ENCODE measurements at places on chromosomes 6 and 20. TPM values are rescaled to one million over a fixed set of nuclear protein-coding genes. Genes with fewer than 3 reads are reported as not detected.
A peak's percentile ranks its signal among the peaks of the same experiment; 100 is the strongest.

- DNase-seq, result no peak
Observed at GRCh38 chr6:12473494-12473893, 183.3 kb downstream of the EDN1 start.

DNA sequence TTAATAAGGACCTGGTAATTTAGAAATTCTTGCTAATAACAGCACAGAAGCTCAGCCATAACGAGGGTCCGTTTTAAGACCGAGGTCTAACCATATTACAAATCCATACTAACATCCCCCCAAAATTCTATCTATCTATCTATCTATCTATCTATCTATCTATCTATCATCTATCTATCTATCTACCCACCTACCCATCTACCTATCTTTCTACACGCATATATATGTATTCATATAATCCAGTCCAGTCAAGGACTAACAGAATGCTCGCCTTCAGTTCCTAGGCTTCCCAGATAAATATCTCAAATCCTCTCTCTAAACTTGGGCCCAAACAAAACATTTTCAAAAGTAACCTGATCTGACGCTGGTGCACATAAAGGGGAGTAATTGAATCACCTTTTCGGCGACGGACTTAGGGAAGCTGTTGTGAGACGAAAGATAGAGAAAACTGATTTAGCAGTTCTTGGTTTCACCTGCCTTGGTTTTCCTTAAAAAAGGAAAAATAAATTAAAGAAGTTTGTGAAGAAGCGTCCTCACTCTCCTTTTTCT is 14.5 kb downstream of the HMGN4 start:
- no peak for DNase-seq

- no peak for DNase-seq
Observed at GRCh38 chr6:108549741-108550140, 11.0 kb upstream of the FOXO3 start.

GRCh38 chr6:56329271-56330050 is 82.1 kb upstream of the COL21A1 start:
- DNase-seq, result peak; percentile 53

DNA sequence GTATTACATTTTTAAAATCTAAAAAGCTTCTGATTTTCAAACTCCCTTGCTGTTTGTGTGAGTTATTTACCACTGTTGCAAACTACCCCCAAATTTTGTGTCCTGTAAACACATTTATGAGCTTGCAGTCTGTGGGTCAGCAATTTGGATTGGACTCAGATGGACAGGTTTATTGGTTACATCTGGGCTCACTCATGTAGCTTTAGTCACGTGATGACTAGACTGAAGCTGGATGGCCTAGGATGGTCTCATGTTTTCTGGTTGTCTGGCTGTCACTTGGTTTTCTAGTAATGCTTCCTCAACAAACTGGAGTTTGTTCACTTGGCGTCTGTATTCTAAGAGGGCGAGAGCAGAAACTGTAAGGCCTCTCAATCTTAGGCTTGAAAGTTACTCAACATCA is 12.2 kb upstream of the C6orf58 start:
- no peak for DNase-seq

DNA sequence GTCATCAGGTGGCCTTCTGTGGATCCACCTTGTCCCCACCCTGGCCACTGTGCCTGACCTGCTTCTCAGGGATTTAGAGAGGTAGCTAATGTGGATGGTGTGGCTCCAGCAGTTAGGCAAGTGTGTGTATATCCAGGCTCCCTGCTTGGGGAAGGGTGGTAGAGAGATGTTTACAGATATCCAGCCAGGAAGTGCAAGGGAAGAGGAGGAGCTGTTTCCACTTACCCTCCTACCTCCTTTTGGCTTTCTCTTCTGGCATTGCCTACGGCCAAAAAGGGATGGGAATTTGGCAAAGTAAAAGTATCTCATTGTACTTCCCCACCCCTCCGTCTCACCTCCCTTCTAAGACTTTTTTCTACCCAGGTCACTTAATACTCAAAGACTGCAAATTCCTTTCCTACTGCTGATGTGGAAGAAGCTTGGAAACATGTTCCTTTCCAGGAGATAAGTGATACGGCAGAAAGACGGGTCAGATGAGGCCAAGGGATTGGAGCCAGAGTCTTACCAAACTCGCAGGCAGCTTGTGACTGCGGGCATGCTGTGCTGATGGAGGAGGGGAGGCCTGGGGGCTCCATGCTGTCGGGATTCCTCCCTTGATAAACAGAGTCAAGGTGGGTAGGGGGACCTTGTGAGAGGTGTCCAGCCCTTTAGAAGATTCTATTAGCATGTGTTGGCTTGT is 253.4 kb downstream of the PRL start:
- no peak for DNase-seq

The ZNF318 gene
- polyA plus RNA-seq, result 38.1 TPM

The CDSN gene
- polyA plus RNA-seq, result not detected

Data from left kidney (tissue), 8 donors.